ENCODE measurements at places on chromosomes 13 and 19.
A peak's percentile ranks its signal among the peaks of the same experiment; 100 is the strongest.

DNA sequence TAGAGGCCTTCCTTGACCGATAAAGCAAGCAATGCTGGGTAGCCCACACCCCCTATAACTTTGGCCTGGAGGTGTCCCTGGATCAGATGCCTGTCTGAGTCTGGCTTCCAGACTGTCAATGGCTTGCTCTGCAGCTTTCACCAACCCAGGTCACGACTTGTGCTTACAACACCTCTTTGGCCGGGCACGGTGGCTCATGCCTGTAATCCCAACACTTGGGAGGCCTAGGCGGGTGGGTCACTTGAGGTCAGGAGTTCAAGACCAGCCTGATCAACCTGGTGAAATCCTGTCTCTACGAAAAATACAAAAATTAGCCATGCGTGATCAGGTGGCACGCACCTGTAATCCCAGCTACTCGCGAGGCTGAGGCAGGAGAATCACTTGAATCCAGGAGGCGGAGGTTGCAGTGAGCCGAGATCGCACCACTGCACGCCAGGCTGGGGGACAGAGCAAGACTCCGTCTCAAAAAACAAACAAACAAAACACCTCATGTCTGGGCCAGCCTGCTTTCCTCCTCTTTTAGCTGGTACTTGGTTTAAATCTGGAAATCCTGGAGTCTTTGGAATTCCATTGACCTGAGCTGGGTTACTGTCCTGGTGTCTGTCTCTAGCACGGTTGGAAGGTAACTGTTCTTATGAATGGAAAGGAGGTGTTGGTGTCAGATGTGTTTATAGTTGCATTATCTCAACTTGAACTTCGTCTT lies 10.3 kb upstream of the GARRE1 start:
- no peak for DNase-seq

DNA sequence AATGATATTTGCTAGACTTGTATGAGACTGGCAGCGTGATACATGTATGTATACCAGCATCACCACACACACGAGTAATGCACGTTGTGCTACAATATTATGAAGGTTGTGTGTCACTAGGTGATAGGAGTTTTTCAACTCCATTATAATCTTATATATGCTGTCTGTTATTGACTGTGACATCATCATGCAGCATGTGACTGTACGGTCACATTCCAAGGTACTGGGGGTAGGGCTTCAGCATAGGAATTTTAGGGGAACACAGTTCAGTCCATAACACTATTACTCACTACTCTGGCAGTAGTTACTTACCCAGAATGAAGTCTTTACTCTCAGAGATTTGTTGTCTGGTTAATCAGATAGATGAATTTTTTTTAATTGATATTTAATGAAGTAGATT lies 91.1 kb downstream of the CDK8 start:
- DNase-seq, result no peak

GRCh38 chr13:29564373-29564772 lies 31.1 kb downstream of the SLC7A1 start:
- no peak for DNase-seq

DNA sequence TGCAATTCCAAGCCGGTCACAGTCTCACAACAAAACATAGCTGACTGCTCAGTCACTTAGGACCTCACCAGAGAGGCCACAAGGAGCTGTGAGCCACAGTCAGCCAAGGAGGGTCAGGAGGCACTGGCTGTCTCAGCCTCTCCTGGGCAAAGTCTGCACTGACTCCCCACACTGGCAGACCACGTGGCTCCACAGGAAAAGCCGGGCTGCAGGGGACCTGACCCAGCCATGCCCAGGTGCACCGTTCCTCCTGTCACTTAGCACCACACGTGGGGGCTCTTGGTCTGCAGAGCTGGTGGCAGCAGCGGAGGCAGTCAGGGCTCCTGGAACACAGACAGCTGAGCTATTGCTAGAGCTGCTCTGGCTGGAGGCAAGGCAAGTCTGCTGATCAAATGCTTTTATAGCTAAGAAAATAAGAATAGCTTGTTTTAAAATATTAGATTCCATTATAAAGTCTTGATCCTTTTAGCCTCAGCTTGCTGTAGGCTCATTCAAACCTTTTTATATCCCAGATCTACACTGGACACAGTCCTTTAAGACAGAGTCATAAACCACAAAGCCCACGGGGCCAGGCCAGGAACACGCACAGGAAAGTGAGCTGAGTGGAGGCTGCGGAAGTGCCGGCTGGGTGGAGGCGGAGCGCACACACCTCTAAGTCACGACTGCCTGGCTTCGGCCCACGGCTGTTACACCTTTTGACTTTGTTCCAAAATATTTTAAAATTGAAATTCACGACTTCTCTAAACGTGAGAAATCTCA lies 744.1 kb downstream of the UQCRFS1 start:
- peak; percentile 38 for DNase-seq

DNA sequence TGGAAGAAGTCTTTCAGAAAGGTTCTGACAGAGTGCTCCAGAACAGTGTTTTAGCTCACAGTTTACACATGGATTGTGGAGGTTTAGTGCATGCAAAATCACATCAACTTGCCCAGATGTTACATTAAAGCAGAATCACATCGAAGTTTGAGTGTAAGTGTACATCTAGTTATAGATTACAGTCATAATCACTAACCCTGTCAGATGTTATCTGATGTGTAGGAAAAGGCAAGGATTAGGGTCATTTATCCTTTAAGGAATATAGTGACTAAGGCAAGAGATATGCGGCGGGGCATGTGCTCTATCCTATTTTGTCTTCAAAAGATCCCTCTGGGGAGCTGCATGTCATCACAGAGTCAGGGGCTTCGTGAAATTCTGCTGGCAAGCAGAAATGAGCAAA lies 66.9 kb downstream of the CYSLTR2 start:
- no peak for DNase-seq

DNA sequence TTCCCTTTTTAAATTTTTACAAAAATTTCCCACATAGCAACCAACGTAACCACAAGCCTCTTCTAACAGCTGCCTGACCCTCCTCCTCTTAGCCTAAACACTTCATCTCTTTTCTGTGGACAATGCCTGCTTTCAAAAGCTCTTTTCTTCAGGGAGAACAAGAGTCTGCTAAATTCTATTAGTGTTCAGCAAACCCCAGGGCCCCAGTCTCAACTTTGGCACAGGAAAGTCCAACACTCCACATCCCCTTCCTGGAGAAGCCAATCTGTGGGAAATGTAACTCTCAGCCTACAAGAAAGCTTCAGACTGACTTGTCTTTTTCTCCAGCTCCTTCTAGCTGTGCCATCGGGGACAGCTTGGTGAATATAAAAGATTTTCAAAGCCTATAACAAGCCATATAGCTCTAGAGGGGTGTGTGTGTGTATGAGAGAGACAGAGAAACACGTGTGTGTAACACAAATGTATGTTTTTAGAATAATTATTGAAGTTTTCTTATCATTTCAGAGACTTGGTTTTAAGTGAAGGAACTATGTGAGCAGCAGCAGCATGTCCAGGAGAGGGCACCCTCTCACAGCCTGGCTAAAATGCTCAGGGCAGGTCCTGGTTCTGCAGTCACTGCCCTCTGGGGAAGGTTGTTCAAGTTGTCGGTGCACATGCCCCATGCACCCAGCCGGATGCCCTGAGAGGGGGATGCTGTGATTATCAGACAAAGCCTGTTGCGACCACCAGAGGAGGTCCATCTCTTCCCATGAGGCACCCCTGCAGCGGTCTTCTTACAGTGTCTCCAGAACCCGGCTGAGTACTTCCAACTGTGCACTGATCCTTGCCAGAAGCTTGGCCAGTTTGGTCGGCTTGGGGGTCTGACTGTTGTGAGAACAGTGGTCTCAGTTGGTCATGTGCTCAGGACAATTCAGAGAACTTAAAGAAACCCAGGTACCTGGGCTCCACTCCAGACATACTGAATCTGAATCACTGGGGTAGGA lies 34.4 kb downstream of the CCDC70 start:
- DNase-seq, result peak; percentile 58

GRCh38 chr13:32471187-32471922 lies 43.4 kb upstream of the N4BP2L1 start:
- no peak for DNase-seq
